ENCODE measurements at places on chromosomes 2 and 18. TPM values are rescaled to one million over a fixed set of nuclear protein-coding genes. Genes with fewer than 3 reads are reported as not detected.

Gene UGT1A5
- total RNA-seq, result not detected

Gene DNAJB2
- total RNA-seq, result 27.5 TPM

Gene BMPR2
- total RNA-seq, result 20.5 TPM

Gene CHRNG
- not detected for total RNA-seq

Gene COL3A1
- total RNA-seq, result 563 TPM

Gene SPIRE1
- 33.9 TPM for total RNA-seq

DNA sequence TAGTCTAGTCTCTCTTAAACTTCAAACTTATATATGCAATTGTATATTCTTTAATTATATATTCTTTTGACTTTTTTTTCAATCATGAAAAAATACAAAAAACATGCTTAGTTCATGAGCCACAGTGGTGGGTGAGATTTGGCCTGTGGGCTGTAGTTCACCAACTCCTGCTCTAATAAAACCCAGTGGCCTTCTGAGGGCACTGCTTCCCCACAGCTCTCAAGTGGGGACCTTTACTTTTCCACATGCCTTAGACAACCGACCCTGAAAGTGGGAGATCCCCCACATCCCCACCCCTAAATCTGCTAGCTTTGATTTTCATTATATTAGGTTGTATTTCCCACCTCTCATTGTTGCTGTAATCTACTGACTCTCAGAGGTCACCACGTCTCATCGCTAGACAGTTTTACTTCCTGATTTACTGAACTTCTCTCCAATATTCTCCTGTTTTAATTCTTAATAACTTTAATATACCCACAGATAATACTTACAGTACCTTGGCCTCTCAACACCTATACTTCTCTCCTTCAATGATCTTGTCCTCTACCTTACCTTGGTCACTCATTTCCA is 57.3 kb downstream of the ROCK1 start:
- DNase-seq, result no peak

GRCh38 chr2:774436-774835 is 97.2 kb upstream of the TMEM18 start:
- DNase-seq, result no peak

- DNase-seq, result peak; percentile 82
These were observed 285.5 kb upstream of the LRRTM4 start for GRCh38 chr2:77807531-77808215.

GRCh38 chr2:199490049-199490448 is 32.3 kb upstream of the SATB2 start:
- DNase-seq, result no peak

DNA sequence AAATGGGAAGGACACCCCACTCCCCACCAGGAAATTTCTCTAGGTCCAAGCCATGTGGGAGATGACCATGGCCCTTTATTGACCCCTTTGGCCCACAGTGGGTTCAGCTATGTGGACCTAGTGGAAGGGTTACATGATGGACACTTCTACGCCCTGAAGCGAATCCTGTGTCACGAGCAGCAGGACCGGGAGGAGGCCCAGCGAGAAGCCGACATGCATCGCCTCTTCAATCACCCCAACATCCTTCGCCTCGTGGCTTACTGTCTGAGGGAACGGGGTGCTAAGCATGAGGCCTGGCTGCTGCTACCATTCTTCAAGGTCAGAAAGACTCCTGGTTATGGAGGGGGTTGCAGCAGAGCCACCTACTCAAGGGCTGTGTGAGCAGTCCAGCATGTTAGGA is 1.3 kb downstream of the STK16 start:
- DNase-seq, result no peak

GRCh38 chr2:177036747-177037146 is 175.8 kb upstream of the HNRNPA3 start:
- DNase-seq, result no peak

GRCh38 chr2:95166065-95166763 is 605 bp downstream of the ZNF2 start:
- DNase-seq, result no peak

GRCh38 chr18:30328839-30329238 is 713.7 kb downstream of the DSC3 start:
- peak; percentile 32 for DNase-seq

DNA sequence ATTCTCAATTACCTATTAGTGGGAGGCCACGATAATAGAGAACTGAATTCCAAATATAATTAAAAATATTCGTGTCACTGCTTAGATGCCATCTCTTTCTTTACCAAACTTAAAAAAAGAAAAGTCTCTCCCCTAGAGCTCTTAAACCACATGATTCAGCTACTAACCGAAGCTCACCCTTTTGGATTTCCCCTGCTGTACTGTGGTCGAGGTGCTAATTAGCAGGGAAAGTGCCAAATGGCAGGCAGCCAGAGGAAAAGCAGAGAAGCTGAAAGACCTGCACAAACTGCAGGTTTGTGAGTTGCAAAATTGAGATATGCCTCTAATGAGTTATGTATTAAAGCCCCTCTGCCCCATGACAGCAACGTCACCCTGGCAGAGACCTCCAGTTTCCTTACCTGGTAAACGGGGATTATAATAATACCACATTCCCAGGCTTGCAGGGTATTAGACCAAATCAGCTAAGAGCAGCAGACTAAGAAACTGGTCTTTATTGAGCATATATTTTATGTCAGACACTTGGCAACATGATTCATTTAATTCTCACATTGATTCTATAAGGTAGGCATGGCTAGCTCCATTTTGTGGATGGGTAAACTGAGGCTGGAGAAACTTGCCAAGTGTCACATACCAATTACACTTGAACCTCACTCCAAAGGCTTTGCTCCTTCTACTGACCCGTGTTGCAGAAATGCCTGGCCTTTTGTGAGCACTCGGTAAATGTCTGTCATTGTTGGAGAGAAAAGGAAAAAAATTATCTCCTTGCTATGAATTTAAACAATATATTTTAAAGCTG is 259.7 kb downstream of the LPIN1 start:
- DNase-seq, result peak; percentile 87

GRCh38 chr2:24163186-24163585 is 11.7 kb upstream of the FAM228A start:
- DNase-seq, result no peak

- DNase-seq, result peak; percentile 58
These were observed 9.1 kb upstream of the DAW1 start for GRCh38 chr2:227862227-227862740.

DNA sequence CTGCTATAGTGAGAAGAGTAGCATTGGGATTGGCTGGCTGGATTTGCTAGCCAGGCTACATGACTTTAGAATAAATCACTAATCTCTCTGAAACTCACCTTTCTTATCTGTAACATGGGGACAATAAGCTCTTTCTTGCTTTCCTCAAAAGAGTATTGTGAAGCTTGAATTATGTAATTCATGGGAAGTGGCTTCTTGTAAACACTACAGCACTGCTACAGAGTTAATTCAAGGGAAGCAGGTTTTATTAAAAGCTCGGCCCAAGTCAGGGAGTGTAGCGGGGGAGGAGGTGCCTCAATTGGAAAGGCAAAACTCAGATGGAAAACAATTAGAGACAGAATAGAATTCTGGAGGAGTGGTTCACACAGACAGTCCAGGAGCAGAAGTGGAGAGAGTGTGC is 100.9 kb upstream of the CELF4 start:
- DNase-seq, result no peak

Measured in A172 (cell line).